ENCODE measurements at places on chromosomes 4 and X. TPM values are rescaled to one million over a fixed set of nuclear protein-coding genes. Genes with fewer than 3 reads are reported as not detected.

The TMPRSS11D gene
- total RNA-seq: not detected

The SMIM10 gene
- total RNA-seq: 7.9 TPM

The ADH7 gene
- not detected for total RNA-seq

The TRIM60 gene
- total RNA-seq: not detected

The PAK3 gene
- 0.09 TPM for total RNA-seq

The KIAA1210 gene
- total RNA-seq: not detected

The SYN1 gene
- total RNA-seq: 0.34 TPM

The USP51 gene
- 4.3 TPM for total RNA-seq

The PARM1 gene
- 0.77 TPM for total RNA-seq

The PCDH18 gene
- total RNA-seq: 116 TPM

The MAP7D3 gene
- 17.5 TPM for total RNA-seq

The DIPK2B gene
- total RNA-seq: not detected

The EXOC1L gene
- not detected for total RNA-seq

The LRCH2 gene
- total RNA-seq: 3.0 TPM

The GUCY1A1 gene
- total RNA-seq: 0.12 TPM

The ITM2A gene
- 5.9 TPM for total RNA-seq

The SLC7A11 gene
- 16.2 TPM for total RNA-seq

The IL9R gene
- total RNA-seq: not detected

The HTN1 gene
- not detected for total RNA-seq

The DGAT2L6 gene
- total RNA-seq: not detected

The HTRA3 gene
- total RNA-seq: 9.8 TPM

The ART3 gene
- total RNA-seq: not detected

The CXXC4 gene
- total RNA-seq: not detected

The SCARB2 gene
- 116 TPM for total RNA-seq

The NAP1L5 gene
- total RNA-seq: 6.5 TPM

The PRR32 gene
- not detected for total RNA-seq

The MYOZ2 gene
- 8.8 TPM for total RNA-seq

The TAF7L gene
- total RNA-seq: not detected

The JCHAIN gene
- 0.35 TPM for total RNA-seq

The PNMA5 gene
- total RNA-seq: not detected

The XAGE2 gene
- total RNA-seq: not detected

The XAGE1A gene
- total RNA-seq: not detected

The MAGEC2 gene
- total RNA-seq: not detected

The XKRX gene
- total RNA-seq: not detected

The FOXO4 gene
- 4.1 TPM for total RNA-seq

The MCF2 gene
- total RNA-seq: 0.93 TPM

The GPRASP3 gene
- 0.82 TPM for total RNA-seq

The GPC4 gene
- 3.5 TPM for total RNA-seq

The GASK1B gene
- 104 TPM for total RNA-seq

The SPANXC gene
- total RNA-seq: not detected

The SSX4B gene
- total RNA-seq: not detected

The TKTL2 gene
- total RNA-seq: not detected

The CCDC110 gene
- 0.93 TPM for total RNA-seq

The CCSER1 gene
- not detected for total RNA-seq
